ENCODE measurements at places on chromosomes 6 and 20.

DNA sequence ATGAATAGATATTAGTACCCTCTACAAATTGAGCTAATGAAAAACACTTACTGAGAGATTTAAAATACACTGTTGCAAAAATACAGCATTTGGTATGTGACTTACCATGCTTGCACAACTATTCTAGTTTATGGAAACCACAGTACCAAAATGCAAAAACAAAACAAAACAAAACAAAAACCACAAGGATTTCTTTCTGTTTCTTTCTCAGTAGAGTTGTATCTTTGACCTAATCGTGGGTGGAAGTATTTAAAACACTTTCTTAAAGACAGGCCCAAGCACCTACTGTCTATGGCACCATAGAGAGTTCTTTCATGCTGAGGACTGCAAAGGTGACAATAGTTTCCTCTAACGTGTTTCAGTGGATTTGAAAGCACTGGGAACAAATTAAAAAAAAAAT lies 95.3 kb upstream of the C6orf118 start:
- DNase-seq, result no peak

- no peak for DNase-seq
These were observed 37.4 kb downstream of the JAG1 start for GRCh38 chr20:10636326-10636818.

GRCh38 chr6:72649032-72649984 lies 27.4 kb downstream of the KCNQ5 start:
- DNase-seq, result no peak

GRCh38 chr20:33148040-33148439 lies 19.9 kb upstream of the BPIFA2 start:
- no peak for DNase-seq

DNA sequence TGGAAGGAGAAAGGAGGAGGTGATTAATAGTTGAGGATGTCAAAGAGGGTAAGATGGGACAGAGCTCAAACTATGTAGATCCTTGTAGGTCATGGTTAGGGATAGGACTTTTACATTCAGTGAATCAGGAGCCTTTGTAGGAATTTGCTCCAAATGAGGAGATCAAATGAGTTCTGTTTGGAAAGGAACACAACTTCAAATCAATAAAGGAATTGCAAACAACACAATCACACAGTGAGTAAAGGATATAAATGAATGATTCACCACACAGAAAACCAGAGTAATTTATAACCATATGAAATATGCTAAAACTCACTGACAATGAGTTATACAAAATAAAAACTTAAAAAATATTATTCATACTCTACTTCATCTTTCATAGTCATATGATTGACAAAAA lies 480.8 kb upstream of the EPHA7 start:
- no peak for DNase-seq

GRCh38 chr6:19605624-19606023 lies 231.5 kb upstream of the ID4 start:
- DNase-seq, result no peak

DNA sequence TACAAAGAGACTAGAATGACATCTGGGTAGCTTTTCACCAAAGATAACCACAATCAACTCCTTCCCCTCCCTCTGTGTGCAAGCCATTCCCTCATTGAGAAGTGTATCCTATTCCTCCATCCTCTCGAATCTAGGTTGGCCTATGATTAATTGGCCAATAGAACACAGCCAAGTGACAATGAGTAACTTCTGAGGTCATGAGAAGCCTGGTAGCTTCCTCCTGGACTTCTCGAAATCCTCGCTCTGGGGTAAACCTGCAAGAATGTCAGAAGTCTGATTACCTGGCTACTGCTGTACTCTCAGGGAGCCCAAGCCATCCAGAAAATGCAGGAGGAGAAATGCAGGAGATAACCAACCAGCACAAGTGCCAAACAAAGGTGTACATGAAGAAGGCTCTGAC lies 13.1 kb downstream of the ARHGAP18 start:
- no peak for DNase-seq

- DNase-seq, result no peak
These were observed 454 bp downstream of the L3MBTL3 start for GRCh38 chr6:130018744-130019325.

DNA sequence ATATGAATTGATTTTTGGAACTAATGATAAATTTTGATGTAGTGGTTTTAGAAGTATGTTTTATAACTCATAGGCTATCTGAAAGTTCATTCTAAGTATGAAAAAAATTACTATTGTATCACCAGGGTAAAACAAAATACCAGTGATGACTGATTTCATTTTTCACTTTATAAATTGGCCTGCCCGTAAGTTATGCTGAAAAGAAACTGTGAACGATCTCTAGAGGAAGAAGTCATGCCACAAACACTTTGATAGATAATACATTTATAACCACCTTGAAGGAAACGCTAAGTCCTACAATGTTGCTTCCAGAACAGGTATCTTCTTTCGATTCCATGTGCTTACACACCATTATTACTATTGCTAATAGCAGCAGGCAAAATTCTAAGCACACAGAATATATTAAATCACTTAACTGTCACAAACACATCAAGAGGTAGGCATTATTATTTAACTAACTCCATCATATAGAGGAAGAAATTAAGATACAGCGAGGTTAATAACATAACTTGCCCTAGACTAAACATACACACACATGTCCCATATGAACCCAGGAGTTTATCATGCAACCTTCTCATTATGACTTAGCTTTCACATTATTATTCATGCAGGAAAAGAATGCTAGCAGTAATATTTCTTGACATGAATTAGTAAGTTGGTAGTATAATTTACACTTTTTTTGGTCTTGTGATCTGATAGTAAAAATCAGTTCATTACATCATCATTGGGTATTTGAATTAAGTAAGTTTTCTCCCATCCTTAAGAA lies 44.7 kb downstream of the RGS17 start:
- no peak for DNase-seq

GRCh38 chr6:128504003-128504654 lies 16.3 kb downstream of the PTPRK start:
- DNase-seq, result peak; percentile 48

GRCh38 chr6:119552021-119552420 lies 202.5 kb upstream of the MAN1A1 start:
- DNase-seq, result no peak

DNA sequence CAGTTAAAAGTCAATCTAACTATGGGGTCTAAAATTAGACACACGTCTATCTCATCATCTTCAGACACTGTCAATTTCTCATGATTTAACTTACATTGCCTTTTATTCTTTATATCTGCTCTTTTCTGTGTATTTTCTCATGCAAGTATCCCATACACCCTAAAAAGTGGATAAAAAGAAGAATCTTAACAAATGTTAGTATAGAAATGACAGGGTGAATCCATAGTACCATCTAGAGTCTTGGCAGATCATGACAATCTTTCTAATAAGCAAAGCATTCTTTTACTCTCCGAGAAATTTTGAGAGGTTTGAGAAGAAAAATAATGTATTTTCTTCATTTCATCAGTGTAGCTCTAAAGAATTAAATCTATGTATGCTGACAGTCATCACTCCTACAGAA lies 382.7 kb downstream of the C6orf118 start:
- peak; percentile 16 for DNase-seq

- DNase-seq, result no peak
These were observed 76.9 kb downstream of the CD83 start for GRCh38 chr6:14194483-14194882.

DNA sequence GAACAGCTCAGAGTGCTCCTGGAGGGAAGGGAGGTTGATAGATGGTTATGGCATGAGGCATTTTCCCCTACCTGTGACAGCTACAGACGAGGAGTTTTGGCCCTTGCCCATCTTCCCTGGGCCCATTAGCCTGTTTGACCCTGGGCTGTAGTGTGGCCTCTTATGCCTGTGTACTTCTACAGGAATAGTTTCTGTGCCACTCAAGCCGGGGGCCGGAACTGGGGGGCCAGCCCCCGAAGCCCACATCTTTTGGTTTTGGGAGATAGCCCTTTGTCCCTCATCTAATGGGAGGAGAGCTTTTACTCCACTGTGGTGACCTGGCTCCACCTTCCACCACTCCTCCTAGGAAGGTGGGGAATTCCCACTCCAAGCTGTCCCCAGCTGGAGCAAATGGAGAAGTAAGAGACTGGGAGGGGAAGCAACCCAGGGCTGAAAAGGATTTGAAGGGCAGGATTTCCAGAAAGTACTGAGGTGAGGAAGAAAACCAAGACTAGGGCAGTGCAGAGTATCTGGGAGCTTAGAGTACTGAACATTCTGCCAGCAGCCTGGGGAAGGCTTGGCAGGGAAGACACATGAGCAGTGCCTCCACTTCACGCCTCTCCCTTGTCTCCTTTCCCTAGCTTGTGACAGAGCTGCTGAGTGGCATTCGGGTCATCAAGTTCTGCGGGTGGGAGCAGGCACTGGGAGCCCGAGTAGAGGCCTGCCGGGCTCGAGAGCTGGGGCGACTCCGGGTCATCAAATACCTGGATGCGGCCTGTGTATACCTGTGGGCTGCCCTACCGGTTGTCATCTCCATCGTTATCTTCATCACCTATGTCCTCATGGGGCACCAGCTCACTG lies 6.9 kb downstream of the ABCC10 start:
- DNase-seq, result no peak

All from NCI-H1105 treated with DMSO at 0.1 percent for 48 hours (cell line).